Fibroblast of villous mesenchyme (primary cell): ENCODE measurements at places on chromosomes 4 and X. TPM values are rescaled to one million over a fixed set of nuclear protein-coding genes. Genes with fewer than 3 reads are reported as not detected.

ARMCX2 gene
- total RNA-seq = 63.8 and 76.4 TPM in 2 replicates

FGB gene
- total RNA-seq = not detected in 2 replicates

ADAM29 gene
- not detected in 2 replicates for total RNA-seq

SHROOM4 gene
- 0.43 and 0.97 TPM in 2 replicates for total RNA-seq

ARSJ gene
- total RNA-seq = 49.3 and 69.5 TPM in 2 replicates

GAGE2A gene
- not detected in 2 replicates for total RNA-seq

WAS gene
- total RNA-seq = under 0.01 TPM in 1 of 2 replicates, not detected in the other

PCDH11X gene
- total RNA-seq = under 0.01 TPM in 1 of 2 replicates, not detected in the other

PDCL2 gene
- not detected in 2 replicates for total RNA-seq

TCEAL4 gene
- total RNA-seq = 41.6 and 45.3 TPM in 2 replicates

LEF1 gene
- total RNA-seq = under 0.01 and 1.6 TPM in 2 replicates

TET2 gene
- 16.8 and 18.1 TPM in 2 replicates for total RNA-seq

DGKK gene
- total RNA-seq = not detected in 2 replicates

SFRP2 gene
- total RNA-seq = not detected in 2 replicates

CLCN4 gene
- total RNA-seq = 1.3 and 2.3 TPM in 2 replicates

TSPAN7 gene
- not detected in 2 replicates for total RNA-seq
